ENCODE measurements at places on chromosomes 5 and 9. TPM values are rescaled to one million over a fixed set of nuclear protein-coding genes. Genes with fewer than 3 reads are reported as not detected.

The GADD45G gene
- 2.9 TPM for total RNA-seq

The B4GALT7 gene
- 45.3 TPM for total RNA-seq

DNA sequence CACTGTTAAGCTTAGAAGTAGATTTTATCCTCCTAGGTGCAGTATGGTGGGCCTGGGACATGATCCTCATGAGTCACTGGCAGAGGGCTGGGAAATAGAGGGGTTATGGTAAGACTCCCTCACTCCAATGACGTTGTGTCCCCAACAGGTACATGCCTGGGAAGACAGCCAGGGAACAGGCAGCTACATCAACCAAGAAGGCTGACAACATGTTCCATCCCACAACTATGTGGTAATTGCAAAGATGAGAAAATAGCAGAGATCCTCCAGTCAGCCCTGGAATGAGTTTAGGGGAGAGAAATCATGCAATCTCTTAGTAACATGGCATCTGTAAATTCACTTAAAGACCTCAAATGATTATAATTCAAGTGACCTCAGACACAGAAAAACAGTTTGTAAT, 114.4 kb upstream of the LIFR start:
- DNase-seq = no peak

DNA sequence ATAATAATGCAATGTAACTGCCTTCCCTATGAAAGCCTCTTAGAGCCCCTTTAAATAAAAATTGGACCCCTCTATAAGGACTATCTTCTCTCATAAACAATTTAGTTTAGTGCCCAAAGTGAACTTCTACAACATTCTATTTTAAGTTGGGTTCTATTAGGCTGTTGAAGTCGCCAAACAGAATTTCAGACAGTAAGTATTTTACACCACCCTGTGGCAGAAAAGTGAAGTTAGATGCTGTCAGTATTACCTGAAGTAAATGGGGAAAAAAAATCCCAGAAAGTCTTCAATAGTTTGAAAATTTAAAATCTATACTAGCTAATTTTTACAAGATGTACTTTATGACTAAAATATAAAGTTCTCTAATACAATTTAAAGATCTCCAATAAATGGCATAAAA, 29.5 kb downstream of the CAAP1 start:
- no peak for DNase-seq

- DNase-seq = no peak
These were observed 152.3 kb downstream of the TTC39B start for GRCh38 chr9:15154677-15155076.

GRCh38 chr5:175092691-175093090, 351.3 kb downstream of the DRD1 start:
- no peak for DNase-seq

GRCh38 chr5:634191-634590, 22.1 kb downstream of the CEP72 start:
- DNase-seq = no peak

The AQP3 gene
- 172 TPM for total RNA-seq

- no peak for DNase-seq
These were observed 427.8 kb upstream of the C9orf72 start for GRCh38 chr9:28001096-28001495.

The TRIP13 gene
- 0.69 TPM for total RNA-seq

GRCh38 chr9:84296146-84296843, 44.3 kb downstream of the SLC28A3 start:
- DNase-seq = peak; percentile 56

The TOMM5 gene
- total RNA-seq = 51.1 TPM

GRCh38 chr5:2297991-2298390, 415.3 kb upstream of the IRX4 start:
- no peak for DNase-seq

The PPP3R2 gene
- total RNA-seq = not detected

GRCh38 chr9:75235632-75236031, 147.3 kb downstream of the OSTF1 start:
- no peak for DNase-seq

DNA sequence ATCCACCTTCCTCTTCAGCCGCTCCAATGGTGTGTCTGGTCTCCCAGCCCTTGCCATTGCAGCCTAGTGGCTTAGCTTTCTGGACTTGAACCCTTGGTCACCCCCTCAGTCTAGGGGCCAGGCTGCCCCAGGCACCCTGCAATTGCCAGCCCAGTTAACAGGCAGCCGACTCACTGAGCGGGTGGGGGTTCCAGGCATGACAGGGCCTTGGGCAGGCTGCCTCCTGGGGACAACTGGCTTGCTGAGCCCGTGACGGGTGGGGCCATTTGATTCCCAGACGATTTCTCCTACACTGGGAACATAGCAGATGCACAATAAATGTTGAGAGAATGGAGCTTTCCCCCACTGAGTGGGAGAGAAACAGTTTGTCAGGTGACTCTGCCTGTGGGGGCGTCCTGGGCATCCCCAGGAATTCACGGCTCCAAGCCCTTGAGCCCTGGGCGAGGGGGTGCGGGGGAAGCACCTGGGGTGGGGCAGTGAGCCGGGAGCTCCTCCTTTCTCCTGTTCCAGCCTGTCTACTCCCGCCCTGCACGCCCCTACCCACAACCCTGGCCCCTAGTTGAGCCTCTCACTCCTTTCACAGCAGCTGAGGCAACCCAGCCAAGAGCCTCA, 12.6 kb upstream of the AQP7 start:
- no peak for DNase-seq

- no peak for DNase-seq
These were observed 36.6 kb upstream of the CDH12 start for GRCh38 chr5:22889720-22890119.

The OSMR gene
- total RNA-seq = not detected

The F12 gene
- not detected for total RNA-seq

GRCh38 chr5:38686658-38687057, 130.2 kb upstream of the LIFR start:
- DNase-seq = no peak

Measured in CD4-positive, alpha-beta memory T cell (primary cell).